ENCODE measurements at places on chromosomes 16 and 17. TPM values are rescaled to one million over a fixed set of nuclear protein-coding genes. Genes with fewer than 3 reads are reported as not detected.

Gene CMTM2
- total RNA-seq: not detected

DNA sequence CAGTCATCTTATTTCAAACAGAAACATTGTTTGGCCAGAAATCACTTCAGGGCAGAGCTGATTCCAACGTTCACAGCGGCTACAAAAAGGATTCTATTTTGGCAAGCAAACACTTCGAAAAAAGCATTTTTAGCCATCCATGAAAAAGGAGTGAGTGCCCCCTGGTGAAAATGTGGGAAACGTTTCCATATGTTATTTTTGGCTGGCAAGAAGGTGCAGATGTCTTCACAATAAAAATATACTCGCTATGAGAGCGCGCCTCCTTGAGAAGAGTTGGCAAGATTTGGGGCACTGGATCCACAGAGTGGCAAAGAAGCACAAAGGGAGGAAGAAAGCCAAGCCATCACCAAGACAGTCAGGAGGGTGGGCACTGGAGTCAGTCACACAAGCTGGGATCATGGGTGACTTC, 191.1 kb downstream of the CHD9NB start:
- no peaks in the 10 kb centered on the region for H3K36me3 ChIP-seq
- H3K27ac ChIP-seq: no peak overlapping the region
- H3K4me3 ChIP-seq: no peak overlapping the region
- no peaks in the 10 kb centered on the region for H3K27me3 ChIP-seq
- DNase-seq: no peak
- no peaks in the 10 kb centered on the region for H3K4me1 ChIP-seq

Gene TBC1D3C
- total RNA-seq: not detected

DNA sequence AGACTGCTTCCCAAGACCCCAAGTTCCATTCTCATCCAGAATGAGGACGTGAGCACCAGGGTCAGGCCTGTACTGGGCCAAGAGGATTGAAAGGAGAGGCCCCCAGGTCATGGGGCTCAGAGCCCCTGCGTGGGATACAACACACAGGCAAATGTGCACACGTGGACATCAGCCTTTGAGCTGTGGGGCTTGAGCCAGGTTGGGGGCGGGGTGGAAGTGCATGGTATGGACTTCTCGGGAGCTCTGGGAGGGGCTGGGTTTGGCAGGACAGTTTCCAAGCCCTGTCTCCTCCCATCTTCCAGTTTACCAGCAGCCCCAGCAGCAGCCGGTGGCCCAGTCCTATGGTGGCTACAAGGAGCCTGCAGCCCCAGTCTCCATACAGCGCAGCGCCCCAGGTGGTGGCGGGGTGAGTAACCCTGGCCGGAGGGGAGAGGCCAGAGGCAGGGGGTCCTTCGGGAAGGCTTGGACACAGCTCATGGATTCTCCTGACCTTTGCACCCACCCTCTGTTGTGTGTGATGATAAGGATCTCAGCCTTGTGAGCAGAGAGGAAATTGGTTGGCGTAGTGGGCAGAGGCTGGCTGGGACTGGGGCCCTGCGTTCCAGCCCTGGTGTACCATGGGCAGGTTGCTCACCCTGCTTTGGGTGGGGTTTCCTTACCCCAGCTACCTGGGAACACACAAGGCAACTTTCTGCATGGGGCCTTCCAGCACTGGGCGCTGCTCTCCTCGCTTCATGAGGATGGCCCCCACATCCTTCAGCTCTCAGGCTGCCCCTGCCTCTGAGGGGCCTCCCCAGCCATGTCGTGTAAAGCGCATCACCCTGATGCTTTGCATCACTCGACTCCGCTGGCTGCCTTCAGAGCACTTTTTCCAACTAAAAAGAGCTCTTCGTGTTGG, 10.4 kb upstream of the LASP1NB start:
- DNase-seq: no peak
- no peak overlapping the region for H3K27ac ChIP-seq
- H3K4me1 ChIP-seq: peaks cover 41% of the 10 kb centered on the region
- peaks cover 88% of the 10 kb centered on the region for H3K36me3 ChIP-seq

Gene TNS4
- total RNA-seq: 730 TPM

GRCh38 chr16:35187665-35188225, 1728.3 kb downstream of the TP53TG3F start:
- H3K4me1 ChIP-seq: no peaks in the 10 kb centered on the region
- H3K36me3 ChIP-seq: no peaks in the 10 kb centered on the region
- no peak for DNase-seq
- H3K27ac ChIP-seq: no peak overlapping the region
- no peak overlapping the region for H3K4me3 ChIP-seq

Gene KRTAP29-1
- total RNA-seq: 0.85 TPM

DNA sequence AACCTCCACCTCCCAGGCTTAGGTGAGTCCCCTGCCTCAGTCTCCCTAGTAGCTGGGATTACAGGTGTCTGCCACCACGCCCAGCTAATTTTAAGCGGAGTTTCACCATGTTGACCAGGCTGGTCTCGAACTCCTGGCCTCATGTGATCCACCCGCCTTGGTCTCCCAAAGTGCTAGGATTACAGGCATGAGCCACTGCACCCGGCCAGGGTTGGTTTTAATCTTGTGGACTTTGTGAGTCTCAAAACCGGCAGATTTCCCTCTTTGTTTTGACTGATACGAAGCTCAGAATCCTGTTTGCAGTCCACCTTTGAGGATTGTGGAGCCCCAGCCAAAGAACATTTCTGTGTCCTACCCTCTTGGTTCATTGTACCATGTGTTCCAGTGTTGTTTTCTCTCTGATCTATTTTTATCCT, 16.4 kb upstream of the CPSF4L start:
- no peak for DNase-seq
- H3K4me3 ChIP-seq: no peak overlapping the region
- H3K27me3 ChIP-seq: no peaks in the 10 kb centered on the region
- peaks cover 21% of the 10 kb centered on the region for H3K4me1 ChIP-seq
- no peaks in the 10 kb centered on the region for H3K36me3 ChIP-seq

DNA sequence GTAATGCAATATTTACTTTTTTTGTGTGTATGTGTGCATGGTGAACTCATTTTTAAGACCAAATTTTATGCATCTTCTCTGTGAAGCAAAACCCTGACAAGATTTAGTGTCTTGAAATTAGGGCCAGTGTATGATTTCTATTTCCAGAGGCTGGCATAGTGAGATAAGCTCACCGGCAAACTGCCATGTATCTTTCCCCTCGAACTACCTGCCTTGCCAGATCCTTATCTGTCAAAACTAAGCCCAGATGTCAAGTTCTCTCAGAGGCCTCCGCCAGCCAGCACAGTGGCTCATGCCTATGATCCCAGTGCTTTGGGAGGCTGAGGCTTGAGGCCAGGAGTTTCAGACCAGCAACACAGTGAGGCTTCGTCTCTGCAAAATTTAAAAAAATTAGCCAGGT, 10.0 kb downstream of the USP32 start:
- H3K4me3 ChIP-seq: no peak overlapping the region
- H3K4me1 ChIP-seq: peaks cover 23% of the 10 kb centered on the region
- H3K27ac ChIP-seq: no peak overlapping the region
- no peaks in the 10 kb centered on the region for H3K36me3 ChIP-seq
- DNase-seq: no peak

DNA sequence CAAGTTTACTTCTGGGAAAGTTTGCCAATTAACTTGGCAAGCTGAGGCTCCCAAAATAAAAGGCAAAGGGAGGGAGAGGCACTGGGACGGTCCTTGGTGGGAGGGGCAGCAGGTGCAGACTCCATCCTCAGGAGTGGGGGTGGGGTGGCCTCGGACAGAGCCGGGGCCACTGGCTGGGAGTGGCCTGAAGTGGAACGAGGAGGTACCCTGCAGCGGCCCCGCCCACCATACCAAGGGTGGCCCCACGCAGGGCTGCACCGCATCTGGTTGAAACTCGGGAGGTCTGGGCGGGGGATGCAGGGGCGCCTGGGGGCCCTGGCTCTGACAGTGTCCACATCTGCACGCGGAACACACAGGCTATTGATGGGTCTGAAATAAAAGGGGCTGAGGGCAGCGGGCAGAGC, 42.4 kb upstream of the SLC38A10 start:
- H3K4me3 ChIP-seq: no peak overlapping the region
- no peaks in the 10 kb centered on the region for H3K36me3 ChIP-seq
- DNase-seq: no peak
- H3K27ac ChIP-seq: no peak overlapping the region
- H3K4me1 ChIP-seq: peaks cover 74% of the 10 kb centered on the region

- H3K27me3 ChIP-seq: no peaks in the 10 kb centered on the region
- peak overlapping the region; percentile 77 for H3K4me3 ChIP-seq
- peaks cover 27% of the 10 kb centered on the region for H3K4me1 ChIP-seq
- H3K36me3 ChIP-seq: peaks cover 10% of the 10 kb centered on the region
- peak overlapping the region; percentile 76 for H3K27ac ChIP-seq
Observed at GRCh38 chr16:84503751-84504395, 586 bp downstream of the MEAK7 start.

Gene SOST
- total RNA-seq: not detected

- H3K27me3 ChIP-seq: peaks cover 24% of the 10 kb centered on the region
- H3K27ac ChIP-seq: no peak overlapping the region
- no peaks in the 10 kb centered on the region for H3K4me1 ChIP-seq
- H3K4me3 ChIP-seq: no peak overlapping the region
Observed at GRCh38 chr17:6683730-6684459, 29.3 kb downstream of the SLC13A5 start.

Gene CD7
- 1.6 TPM for total RNA-seq

DNA sequence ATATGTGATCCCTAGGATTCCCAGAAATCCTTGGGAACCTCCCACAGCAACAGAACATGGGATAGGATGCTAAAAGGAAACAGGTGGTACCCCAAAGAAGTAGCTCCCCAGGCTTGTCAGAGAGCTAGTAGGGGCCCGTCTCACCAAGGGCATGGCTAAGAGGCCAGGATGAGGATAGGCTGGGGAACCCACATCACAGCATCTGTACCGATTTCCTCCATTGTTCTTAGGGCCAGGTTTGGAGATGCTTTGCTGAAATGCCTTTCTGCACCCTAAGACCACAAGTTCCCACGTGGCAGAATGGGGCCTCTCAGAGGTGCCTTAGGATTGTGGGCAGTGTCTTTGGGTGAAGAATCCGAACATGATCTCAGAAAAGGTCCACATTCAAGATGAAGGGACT, 169.5 kb downstream of the HS3ST3B1 start:
- no peak overlapping the region for H3K27ac ChIP-seq
- no peak overlapping the region for H3K4me3 ChIP-seq
- peaks cover 1% of the 10 kb centered on the region for H3K4me1 ChIP-seq
- H3K36me3 ChIP-seq: no peaks in the 10 kb centered on the region
- DNase-seq: no peak
- no peaks in the 10 kb centered on the region for H3K27me3 ChIP-seq

- no peak for DNase-seq
- peaks cover 31% of the 10 kb centered on the region for H3K4me1 ChIP-seq
Observed at GRCh38 chr17:74272731-74273201, 1.3 kb upstream of the DNAI2 start.

DNA sequence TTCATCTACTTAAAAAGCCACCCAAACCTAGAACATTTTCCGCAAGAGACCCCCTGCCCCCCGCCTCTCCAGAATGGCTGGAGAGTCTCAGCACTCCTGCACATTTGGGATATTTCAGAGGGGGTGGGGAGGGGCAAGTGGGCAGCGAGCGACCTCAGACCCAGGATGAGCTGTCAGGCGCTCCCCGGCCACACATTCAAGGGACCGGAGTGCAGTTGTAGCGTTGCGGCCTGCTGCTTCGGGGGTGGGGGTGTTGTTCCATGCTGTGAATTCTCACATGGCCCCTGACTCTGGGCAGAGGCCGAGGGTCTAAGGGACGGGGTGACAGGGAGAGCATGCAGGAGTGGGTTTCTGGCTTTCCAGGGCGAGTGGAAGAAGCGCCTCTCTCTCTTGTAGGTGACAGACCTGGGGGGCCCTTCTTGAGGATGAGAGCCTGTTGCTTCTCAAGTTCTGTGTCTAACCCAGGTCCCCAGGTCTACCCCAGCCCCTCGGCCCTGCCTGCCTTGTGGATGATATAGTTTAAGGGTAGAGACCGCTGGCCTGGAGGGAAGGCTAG, 231.2 kb downstream of the SEC14L1 start:
- peak overlapping the region; percentile 97 for H3K27ac ChIP-seq
- peaks cover 78% of the 10 kb centered on the region for H3K4me1 ChIP-seq
- H3K27me3 ChIP-seq: no peaks in the 10 kb centered on the region
- H3K36me3 ChIP-seq: no peaks in the 10 kb centered on the region

DNA sequence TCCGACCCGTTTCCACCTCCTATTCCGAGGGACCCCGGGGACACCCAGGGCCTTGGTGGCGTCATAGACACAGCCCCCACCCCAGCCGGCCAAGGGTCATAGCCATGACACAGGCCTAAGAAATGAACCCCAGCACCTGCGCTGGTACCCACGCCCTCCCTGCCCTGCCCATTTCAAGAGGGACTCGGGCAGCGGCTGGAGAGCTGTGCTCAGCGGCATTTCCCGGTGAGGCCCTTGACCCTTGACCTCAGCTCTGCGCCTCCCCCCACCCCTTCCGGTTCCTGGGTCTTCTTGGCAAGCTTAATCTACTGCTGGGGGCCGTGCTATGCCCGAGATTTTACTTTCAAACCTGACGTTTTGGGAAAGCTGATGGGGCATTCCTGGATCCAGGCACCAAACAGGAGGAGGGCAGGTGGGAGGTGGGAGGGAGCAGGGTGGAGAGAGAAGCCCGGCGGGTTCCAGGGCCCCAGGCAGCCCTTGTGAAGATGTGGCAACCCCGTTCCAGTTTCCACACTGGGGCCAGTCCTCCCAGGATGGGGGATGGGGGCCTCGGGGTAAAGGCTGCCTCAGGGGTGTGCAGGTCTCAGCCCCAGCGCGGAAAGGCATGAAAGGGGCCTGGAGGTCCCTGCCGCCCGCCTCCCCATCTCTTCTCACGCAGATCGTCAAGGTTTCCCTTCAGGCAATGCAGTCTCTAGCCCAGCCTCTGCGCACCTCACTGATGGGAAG, at the start of gene SLC22A31:
TSS of gene SLC22A31 (minus strand) at position 414 of the 726 bp plus-strand sequence. CDS start at position 378, 36 bp downstream.
- DNase-seq: peak; percentile 59
- no peak within 1 kb of the TSS for H3K27ac ChIP-seq
- peak within 1 kb of the TSS; percentile 47 for H3K4me3 ChIP-seq
- peaks cover 24% of the 10 kb centered on the region for H3K4me1 ChIP-seq

DNA sequence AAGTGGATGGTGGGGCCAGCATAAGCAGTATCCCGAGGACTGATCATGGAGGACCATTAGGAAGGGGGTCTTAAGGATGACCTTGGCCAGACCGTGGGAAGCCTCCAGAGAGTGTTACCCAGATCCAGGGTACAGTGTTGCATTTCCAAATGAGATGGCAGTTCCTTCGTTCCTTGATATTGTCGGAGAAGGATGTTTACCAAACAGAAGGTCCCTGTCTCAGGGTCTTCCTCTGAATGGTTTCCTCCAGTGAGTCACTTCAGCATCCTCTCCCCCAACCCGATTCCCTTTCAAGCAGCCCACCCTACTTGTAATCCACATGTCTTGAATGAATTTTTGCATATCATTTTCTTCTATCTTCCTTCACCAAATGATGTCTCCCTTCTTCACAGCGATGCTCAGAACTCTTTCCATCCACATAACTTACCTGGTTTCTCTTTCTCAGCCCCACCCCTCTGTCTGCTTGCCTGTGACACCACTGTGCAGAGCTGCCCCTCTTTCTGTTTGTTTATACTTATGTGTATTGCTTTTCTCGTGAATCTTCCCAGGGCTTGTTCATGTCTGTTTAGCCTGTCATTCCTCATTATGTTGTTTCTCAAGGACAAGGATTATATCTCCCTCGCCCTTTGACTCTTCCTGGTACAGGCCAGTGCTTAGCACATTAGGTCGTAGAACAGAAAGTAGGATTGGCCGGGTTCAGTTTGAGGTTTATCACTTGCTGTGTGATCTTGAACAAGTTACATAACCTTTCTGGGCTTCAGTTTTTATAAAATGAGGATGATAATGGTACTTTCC, 5.7 kb downstream of the GOSR2 start:
- H3K36me3 ChIP-seq: peaks cover 38% of the 10 kb centered on the region
- no peak for DNase-seq
- no peak overlapping the region for H3K27ac ChIP-seq
- peaks cover 37% of the 10 kb centered on the region for H3K4me1 ChIP-seq

GRCh38 chr17:51154176-51154575, 817 bp downstream of the NME1 start:
- H3K27me3 ChIP-seq: no peaks in the 10 kb centered on the region
- H3K27ac ChIP-seq: peak overlapping the region; percentile 66
- H3K4me3 ChIP-seq: peak overlapping the region; percentile 63
- peaks cover 22% of the 10 kb centered on the region for H3K4me1 ChIP-seq
- DNase-seq: no peak
